Right forelimb (tissue), 1 donor: ENCODE measurements at places on chromosomes 11 and 22.

DNA sequence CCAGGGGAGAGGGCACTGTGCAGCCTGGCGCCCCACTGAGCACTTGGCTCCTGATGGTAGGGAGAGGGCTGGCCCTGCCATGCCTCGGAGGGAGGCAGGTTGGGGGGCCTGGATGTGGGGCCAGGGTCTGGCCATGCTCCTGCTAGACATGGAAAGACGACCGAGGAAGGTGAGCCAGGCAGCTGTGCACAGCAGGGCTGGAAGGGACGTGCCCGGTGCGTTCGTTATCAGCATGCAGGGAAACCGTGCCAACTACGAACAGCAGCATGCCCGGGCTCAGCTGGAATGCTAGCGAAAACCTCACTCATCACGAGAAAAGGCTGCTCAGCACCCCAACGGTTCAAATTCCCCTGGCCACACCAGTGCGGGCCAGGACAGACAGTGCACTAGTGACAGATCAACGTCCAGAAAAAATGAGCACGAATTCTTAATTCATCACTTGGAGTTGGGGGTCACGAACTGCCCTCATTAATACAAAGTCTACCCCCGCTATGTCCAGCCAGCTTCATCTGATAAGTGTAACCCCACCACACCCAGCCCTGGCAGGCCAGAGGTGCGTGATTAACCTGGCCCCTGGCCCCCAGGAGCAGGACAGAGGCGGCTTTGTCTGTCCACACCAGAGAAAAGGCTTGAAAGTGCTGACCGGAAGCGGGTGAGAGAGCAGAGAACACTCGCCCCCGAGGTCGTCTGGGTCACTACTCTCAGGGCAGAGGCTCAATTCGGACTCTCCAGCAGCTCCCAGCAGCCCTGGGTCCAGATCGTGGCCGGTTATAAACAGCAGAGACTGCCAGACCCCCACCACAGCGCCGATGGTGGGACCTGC lies 84.2 kb downstream of the CELSR1 start:
- DNase-seq = no peak

GRCh38 chr22:17656870-17657395 lies 18.4 kb downstream of the BCL2L13 start:
- no peak for DNase-seq

DNA sequence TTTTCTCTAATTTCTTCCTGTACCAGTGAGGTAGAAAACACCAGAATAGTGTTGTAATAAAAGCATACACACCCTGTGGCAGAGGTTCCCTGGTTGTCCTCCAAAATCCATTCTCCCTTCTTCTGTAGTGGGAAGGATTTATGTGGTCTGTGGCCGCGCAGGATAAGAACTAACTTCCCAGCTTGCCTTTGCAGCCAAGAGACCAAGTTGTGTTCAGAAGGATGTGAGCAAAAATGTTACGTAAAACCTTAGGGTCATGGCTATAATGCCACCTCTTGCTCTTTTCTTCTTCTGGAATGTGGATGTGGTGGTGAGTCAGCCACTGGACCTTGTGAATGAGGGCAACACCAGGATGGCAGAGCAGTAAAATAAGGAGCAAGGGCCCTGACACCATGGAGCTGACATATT lies 28.4 kb downstream of the CCDC90B start:
- no peak for DNase-seq

DNA sequence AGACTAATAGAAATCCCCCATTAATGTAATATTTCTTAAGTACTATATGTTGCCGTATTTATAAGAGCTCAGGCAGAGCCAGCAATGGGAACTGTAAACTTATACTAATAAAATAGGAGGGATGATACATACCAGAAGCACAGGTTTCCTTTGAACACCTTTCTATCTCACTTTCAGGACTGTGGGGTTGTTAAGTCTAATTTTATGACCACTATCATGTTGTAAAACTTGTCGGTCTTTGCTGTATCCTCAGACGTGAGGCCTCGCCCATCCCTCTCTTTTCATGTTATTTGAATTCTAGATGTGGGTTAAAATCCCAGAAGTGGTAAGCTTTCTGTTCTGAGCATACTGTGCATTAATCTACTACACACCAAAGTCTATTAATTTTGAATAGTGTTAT lies 1083.5 kb upstream of the TENM4 start:
- DNase-seq = no peak
